ENCODE measurements at places on chromosomes 7 and 10.
A peak's percentile ranks its signal among the peaks of the same experiment; 100 is the strongest.

- no peak for DNase-seq
Measured at GRCh38 chr7:70710651-70711050, 421.3 kb upstream of the GALNT17 start.

DNA sequence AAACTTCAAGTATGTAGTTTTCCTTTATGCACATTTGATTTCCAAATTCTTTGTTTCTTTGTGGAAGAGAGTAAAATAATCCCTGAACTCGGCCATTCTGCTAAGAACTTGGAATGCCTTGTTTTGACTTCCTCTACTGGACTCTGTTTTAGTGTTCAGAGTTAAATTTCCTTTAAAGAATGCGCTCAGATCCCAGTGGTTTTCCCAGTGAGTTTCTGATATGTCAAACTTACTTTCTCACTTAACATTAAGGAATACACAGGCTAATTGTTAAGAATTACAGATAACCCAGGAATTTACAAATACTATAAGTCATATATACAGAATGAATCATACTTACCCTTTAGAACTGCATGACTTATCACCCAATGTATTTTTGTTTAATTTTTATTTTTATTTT, 1067.6 kb upstream of the CELF2 start:
- DNase-seq = no peak

GRCh38 chr7:112869111-112869774, 79.0 kb upstream of the TMEM168 start:
- DNase-seq = peak; percentile 30

- no peak for DNase-seq
Measured at GRCh38 chr7:4302203-4302905, 379.7 kb upstream of the FOXK1 start.

DNA sequence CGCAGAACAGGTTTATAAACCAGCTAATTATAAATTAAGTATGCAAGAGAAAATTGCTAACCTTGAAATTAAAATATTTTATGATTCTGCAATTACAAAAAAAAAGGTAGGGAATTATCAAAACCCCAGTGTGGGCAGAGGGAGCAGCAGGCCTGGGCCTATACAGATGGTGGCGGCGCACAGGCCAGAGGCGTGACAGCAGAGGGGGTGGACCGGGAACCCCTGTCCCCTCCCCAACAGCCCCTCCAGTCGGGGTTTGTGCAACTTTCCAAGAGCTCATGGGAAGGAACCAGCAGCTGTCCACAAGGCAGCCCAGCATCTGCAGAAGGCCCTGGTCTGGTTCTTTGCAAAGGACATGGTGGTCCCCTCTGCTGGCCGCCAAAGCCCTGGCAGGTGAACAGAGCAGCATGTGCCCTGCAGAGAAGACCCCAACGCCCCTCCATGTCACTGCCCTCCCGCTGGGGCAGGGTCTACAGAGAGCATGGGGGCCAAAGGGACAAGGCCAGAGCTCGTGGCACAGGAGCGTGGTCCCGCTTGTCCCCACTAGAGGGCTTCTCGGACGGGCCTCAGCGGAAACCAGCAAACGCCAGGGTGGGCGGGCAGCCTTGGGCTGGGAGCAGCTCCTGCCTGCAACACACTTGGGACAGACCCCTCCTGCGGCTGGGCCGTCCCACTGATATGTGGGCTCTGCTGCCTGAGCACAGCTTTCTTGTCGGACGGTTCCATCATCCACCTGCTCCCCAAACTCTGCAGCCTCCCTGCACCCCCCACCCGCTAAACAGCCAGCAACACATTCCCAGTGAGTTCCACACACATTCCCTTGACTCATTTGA, 75.1 kb downstream of the EBF3 start:
- DNase-seq = peak; percentile 31

DNA sequence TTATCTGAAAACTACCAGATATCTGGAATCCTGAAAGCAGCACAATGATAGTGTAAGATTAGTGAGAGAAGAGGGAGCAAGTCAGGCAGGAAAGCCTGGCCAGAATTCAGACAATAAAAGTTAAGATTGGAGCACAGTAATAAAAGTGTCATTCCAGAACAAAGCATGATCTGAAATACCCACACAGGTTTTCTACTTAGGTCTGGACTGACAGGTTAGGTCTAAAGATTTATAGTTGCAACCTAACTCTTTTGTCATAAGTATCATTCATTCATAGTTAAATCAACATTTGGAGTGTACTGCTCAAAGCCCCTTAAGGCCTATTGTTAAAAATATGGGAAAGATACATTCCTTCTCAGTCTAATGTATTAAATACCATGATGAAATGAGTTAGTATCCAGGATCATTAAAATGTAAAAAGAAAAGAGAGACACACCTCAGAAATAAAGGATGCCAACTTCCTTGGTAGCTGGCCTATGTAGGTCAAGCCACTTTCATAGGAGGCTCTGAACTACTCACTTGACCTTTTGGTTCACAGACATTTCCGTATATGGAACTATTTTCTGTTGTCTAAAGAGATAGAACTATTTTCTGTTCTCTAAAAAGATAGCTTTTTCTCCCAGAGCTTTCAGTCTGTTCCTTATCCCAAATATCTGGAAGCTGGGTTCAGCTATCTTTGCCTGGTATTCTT, 105.2 kb downstream of the FAS start:
- DNase-seq = no peak

DNA sequence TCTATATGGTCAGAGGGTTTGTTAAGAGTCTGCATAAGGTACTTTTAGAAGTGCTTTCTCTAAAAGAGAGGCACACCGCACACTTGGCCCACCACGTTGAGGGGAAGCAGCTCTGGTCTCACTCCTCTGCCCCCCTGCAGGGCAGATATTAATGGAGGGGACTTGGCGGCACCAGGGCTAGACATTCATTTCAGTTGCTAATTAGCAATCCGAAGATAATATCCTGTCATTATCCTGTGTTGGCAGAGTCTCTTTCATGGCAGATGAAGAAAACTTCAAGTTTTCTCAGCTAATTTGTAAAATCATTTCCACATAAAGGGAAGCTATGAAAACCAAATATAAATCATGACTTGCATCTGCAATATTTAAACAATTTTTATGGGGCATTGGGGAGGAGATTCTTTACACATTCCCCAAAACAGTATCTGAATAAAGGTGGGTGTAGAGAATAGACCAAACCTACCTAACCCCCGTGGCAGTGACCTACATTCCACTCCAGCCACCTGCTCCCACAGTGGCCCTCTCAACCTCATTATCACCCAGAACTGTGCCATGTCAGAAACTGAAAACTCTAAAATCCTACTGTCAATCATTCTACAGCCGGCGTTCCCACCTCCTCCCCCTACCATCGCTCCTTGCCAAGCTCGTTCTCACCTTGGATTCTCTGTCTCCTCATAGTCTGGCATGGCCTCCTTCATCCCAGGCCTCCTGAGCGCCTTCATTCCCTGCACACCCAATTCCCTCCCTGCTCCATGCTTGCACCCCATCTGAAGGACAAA, 54.1 kb upstream of the STK17A start:
- no peak for DNase-seq

DNA sequence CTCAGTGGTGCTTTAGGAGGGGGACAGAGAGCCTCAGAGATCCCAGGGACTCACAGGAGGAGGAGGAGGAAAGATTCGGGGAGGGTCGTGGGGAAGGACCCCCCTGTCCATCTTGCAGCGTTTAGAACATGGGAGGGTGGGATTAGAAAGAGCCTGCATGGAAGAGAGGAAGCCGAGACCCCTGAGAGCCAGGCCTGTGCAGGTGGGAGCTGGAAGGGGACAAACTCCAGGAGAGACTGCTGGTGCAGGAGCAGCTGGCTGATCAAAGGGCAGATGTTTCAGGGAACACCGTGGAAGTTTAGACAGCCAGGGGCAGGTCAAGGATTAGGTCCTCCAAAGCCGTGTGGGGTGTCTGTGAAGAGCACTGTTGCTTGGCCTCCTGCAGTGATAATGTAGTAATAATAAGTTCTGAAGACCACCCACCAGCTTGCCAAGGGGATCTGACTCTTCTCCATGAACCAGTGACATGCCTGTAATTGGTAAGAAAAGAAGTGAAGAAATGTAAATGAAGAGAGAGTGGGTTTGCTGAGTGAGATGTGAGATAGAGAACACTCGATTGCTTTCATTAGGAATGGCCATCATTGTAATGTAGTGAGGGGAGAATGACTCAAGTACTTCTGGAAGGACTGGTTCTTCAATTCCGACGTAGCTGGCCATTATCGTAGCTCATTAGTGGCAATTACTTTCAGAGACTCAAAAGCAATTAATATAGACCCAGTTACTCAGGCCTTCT, 425.6 kb downstream of the PAXIP1 start:
- no peak for DNase-seq

DNA sequence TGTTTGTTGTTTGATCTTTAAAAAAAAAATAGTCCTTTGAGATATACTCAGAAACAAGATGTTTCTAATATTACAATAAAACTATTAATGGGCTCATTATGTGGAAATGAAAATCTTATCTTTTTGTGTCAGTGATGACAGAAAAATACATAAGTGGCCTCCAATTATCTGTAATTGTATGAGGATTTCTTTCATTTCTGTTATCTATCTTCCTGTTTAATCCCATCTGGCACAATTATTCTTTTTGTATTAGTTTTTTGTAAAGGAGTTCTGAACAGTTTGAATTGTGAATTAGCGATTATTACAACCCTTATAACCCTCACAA, 270.8 kb downstream of the BBS9 start:
- no peak for DNase-seq

DNA sequence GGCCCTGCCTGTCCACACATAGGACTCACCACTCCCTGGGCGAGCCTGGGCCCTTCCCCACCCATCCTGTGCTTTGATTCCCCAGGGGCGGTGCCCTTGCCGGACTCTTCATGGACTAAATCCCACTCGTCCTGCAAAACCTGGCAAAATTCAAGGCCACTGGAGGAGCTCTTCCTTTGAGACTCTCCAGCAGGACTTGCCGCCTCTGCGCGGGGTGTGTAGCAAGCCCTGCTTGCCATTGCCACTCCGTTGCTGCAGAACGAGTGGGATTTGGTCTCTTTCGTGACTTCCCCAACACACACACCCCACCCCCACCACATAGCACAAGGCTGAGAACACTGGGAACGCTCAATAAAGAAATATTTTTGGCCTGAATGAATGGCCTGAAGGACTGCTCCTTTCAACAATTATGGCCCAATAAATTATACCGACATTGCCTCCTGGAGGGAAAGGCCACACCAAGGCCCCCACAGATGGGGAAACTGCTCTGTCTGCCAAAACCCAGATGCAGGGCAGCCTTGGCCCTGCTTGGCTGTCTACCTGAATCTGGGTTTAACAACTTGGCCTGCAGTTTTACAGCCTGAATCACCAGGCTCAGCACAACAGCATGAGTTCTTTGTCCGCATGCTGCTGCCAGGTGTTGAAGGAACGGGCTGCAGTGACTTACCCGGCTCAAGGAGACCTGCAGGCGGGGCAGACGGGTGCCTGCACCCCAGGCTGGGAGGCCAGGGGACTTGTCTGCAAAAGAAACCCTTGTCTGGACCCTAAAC, 72.8 kb upstream of the KAT6B start:
- DNase-seq = no peak

DNA sequence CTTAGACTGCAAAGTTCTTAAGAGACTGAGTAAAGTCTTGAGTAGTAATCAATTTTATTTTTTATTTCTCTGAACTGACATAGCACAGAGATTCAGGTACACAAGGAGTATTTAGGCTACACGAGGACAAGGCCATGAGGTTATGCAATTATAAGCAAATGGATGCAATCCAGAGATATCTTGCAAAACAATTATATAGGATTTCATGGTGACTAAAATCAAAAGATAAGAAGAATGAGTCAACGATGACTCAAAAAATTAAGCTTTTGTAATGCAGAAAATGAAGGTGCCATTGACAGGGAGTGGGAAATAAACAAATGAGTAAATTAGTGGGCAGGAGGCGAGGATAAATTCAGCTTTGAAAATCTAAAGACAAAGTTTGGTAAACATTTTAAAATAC, 66.7 kb upstream of the MYO3A start:
- no peak for DNase-seq

DNA sequence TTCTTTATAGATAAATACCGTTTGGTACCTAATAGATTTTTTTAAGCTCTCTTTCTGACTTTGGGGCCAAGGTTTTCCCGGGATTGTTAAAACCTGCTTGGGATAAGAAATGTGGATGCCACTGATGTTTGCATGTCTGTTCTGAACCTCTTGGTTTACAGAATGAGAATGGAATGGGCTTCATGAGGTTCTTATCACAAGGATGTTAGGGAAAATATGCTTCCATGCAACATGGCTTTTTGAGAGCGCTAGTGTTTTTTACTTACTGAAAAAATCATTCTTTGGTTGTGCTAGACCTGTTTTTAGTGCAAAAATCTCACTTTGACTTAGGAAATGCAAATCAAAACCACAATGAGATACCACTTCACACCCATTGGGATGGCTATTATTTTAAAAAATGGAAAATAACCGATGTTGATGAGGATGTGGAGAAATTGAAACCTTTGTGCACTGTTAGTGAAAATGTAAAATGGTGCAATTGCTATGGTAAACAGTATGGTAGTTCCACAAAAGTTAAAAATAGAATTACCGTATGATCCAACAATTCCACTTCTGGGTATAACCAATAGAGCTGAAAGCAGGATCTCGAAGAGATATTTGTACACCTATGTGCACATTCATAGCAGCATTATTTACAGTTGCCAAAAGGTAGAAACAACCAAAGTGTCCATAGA, 38.9 kb downstream of the TSPAN14 start:
- DNase-seq = no peak

- no peak for DNase-seq
Measured at GRCh38 chr10:49619613-49620012, 5.8 kb downstream of the CHAT start.

DNA sequence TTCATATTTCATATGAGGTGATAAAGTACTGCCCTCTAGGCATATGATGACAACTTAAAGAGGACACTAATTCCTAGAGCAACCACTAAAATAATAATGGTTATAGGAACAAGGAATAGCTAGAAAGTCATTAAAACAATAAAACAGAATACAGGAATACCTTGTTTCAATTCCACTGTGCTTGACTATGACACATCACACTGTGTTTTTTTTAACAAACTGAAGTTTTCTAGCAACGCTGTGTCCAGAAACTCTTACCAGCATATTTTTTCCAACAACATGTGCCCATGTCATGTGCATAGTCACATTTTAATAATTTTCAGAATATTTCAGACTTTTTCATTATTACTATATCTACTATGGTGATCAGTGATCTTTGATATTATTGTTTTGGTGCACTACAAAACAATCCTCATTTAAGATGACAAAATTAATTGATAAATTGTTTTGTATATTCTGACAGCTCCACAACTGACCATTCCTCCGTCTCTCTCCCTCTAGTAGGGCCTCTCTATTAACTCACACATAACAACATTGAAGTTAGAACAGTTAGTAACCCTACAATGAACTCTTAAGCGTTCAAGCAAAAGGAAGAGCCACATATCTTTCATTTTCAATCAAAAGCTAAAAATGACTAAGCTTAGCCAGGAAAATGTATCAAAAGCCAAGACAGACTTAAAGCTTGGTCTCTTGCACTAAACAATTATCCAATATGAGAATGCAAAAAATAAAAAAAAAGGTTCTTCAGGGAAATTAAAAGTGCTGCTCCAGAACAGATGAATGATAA, 85.8 kb downstream of the SNX13 start:
- no peak for DNase-seq

- DNase-seq = peak; percentile 62
Measured at GRCh38 chr7:95867309-95867708, 95.0 kb downstream of the DYNC1I1 start.

GRCh38 chr10:45427262-45427969, 53.4 kb downstream of the ALOX5 start:
- DNase-seq = no peak
